ENCODE measurements at places on chromosomes 16 and 17.
A peak's percentile ranks its signal among the peaks of the same experiment; 100 is the strongest.

- peak; percentile 83 for DNase-seq
Observed at GRCh38 chr17:1713878-1714426, 3.8 kb upstream of the TLCD2 start.

DNA sequence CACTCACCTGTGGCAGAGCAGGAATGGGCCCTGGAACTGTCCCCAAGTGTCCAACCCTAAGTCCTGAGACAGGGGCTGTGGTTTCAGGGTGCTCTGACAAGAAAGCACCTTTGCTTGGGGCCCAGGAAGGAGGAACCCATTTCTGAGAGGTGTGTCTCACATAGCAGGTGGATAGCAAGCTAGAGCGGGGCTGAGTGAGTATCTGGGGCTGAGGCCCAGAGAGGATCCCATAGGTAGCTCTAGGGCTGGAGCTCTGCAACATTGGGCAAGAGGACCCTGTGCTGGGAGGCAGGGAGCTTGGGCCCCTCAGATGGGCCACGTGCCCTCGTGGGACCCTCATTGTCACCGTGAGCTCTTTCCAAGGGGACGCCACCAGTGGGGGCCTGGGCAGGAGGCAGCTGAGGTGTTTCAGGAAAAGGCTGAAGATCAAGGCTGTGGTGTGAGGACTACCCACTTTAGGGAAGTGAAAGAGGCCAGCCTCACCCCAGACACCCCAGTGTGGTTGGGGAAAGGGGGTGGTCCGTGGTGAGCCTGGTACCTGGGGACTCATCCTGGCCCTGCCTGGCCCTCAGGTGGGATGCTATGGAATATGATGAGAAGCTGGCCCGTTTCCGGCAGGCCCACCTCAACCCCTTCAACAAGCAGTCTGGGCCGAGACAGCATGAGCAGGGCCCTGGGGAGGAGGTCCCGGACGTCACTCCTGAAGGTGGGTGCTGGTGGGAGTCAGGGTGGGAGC lies 5.3 kb downstream of the DEF8 start:
- DNase-seq, result no peak

DNA sequence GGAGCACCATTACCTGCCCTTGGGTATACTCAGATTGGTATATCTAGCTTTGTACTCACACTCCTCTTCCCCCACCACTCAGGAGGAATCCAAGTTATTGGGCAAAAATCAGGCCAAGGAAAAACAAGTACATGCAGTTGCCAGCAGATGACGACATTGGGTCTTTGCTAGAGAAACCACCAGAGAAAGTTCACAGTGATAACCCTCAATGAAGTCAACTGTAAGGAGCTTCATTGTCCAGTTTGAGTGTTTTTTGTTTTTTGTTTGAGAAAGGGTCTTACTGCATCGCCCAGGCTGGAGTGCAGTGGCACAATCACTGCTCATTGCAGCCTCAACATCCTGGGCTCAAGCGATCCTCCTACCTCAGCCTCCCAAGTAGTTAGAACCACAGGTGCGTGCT lies 34.6 kb upstream of the TOX3 start:
- no peak for DNase-seq

GRCh38 chr17:385178-385835 lies 32.7 kb upstream of the RPH3AL start:
- DNase-seq, result no peak

- DNase-seq, result no peak
Observed at GRCh38 chr16:56860226-56861020, 4.6 kb upstream of the SLC12A3 start.

GRCh38 chr17:40244255-40244654 lies 25.2 kb downstream of the WIPF2 start:
- no peak for DNase-seq

DNA sequence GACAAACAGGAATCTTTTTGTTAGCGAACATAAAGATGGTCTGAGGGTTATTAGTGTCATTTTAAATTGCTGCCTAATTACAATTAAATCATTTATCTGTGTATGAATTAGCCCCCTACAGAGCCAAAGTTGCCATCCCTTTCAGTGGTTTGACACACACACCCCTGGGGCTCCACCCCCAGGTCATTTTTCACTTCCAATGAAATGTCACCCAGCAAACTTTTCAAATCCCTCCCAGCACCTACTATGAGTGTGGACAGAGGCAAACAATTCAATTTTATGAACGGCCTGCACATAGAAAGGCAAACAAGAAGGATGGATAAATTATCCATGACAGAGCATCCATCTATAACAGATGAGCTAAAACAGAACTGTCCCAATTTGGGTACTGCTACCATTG lies 2.4 kb downstream of the MYH10 start:
- DNase-seq, result peak; percentile 26

DNA sequence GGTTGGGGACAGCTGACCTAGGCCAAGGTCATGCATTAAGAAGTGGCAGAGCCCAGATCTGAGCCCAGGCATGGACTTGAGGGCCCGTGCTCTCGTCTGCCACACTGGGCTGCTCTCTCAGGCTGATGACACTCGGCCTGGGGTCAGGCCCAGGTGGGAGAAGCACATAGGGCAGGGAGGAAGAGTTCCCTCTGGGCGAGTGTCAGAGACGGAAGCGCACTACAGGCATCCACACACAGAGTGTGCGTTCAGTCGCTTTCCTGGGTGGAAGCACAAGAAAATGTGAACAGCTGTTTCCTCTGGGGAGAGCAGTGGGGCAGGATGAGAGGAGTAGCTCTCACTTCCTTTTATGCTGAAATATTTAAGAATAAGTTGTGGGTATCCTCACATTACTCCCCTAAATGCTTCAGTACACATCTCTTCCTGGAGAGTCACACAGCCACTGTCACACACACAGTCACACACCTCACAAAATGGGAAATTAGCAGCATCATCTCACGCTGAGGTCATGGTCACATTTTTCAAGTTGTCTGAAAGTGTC lies 59.7 kb downstream of the B9D1 start:
- DNase-seq, result no peak

DNA sequence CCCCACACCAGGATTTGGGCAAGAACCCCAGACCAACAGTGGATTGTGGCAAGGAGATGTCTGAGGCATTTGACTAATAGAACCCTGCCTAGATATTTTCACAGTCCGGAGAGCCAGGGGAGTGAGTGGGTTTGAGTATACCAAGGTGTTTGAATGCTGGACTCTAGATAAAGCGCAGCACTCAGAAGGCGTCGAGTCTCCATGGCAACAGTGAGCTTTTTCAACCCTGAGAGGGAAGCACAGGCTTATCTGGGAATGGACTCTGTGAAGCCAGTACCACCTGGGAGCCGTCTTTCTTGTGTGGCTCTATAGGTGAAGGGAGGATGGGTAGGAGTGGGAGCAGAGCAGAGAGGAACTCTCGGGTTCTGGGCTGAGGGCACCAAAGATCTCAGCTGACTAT lies 147.0 kb downstream of the SHISA6 start:
- no peak for DNase-seq

DNA sequence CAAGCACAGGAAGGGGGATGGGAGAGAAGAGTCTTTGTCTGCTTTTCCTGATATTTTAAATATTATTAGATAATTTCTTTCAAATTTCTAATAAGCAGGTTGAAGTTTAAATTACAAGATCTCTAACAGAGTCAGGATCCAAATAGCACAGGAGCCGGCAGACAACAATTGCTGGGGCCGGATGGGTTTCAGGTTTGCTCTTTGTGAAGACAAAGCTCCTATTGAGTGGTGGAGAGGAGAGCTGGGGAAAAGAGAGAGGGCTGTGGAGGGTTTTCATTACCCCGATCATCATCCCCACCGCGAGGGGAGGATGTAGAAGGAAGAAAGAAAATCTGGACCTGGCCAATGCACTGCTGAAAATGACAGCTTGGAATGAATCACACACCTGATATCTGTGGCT lies 197.3 kb downstream of the SOX9 start:
- DNase-seq, result no peak

DNA sequence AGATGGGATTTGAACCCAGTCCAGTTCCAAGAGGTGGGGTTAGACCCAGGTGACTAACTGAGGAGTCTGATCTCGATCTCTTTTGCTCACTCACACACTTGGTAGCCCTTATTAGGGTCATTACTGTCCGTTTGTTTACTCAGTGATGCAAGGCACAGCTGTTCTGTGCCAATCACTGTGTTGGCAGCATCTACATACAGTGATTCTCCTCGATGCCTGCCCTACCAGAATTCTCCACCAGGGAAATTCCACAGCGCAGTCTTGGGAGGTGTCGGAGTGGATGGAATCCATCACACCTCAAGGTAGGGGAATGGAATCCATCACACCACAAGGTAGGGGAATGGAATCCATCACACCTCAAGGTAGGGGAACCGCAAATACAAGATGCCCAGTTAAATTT lies 279.6 kb downstream of the MAF start:
- DNase-seq, result no peak

GRCh38 chr16:2451851-2452320 lies 8.0 kb upstream of the TEDC2 start:
- DNase-seq, result no peak

GRCh38 chr17:76333673-76334505 lies 19.8 kb downstream of the PRPSAP1 start:
- DNase-seq, result no peak

DNA sequence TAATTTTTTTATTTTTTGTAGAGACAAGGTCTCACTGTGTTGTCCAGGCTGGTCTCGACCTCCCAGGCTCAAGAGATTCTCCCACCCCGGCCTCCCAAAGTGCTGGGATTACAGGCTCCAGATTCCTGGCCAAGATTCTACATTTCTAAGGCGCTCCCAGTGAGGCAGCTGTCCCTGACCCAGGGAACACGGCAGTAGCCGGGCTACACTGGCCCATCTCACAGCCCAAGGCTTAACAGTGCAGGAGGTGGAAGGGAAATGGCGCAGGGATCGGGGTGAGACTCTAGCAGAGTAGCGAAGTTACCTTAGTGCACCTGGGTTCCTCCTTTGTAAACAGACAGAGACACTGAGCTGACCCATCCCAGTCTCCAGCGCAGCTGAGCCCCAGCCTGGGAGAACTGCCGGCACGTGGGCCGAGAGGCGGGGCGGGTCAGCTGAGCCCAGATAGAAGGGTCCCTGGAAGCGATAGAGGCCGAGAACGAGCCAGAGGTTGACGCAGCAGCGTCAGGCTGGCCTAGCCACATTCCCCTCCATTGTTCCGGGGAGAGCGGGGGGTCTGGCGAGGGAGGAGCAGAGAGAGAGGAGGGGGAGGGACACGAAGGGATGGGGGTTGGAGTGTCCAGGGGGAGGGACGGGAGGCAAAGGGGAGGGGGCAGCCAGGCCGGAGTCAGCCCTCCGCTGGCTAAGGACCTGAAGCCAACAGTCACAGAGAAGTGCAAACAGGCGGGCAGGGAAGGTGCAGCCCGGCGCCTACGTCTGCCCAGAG lies 2.5 kb downstream of the CARHSP1 start:
- no peak for DNase-seq

DNA sequence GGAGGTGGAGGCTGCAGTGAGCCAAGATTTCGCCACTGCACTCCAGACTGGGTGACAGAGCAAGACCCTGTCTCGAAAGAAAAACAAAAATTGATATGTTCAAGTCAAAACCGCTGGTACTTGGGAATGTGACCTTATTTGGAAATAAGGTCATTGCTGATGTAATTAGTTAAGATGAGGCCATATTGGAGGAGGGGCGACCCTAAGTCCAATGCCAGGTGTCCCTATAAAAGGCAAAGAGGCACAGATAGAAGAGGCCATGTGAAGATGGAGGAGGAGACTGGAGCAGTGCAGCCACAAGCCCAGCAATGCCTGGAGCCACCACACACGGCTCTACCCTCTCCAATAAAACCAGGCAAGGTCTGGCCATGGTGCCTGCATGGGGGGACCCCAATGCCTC lies 50.8 kb upstream of the JPH3 start:
- no peak for DNase-seq

DNA sequence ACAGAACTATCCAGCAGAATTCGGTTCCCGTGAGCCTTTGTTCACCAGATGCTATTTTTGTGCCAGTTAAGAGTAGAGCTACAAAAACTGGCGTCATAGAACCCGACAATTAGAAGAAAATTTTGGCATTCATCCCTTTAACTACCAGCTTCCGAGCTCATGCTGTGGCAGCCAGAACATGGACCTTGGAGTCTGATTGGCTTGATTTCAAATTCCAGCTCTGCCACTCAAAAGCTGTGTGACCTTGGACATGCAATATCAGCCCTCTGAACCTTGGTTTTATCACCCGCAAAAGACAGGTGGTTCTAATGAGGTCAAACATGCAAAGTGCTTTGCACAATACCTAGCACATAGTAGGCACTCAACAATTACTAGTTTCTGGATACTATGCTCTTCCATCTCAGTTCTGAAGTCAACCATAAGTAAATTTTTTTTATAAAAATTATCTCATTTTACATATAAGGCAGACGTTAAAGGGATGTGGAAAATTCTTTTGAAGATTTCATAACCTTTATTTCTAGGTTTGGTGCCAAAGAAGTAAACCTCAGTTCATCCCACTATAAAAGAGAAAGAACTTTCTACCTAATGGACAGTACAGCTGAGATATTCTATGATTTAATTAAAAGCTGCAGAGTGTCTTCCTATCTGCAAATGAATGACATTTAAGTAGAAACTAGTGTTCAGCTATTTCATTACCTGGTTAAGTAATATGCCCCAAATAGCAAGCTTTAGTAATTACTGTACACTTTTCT lies 331.5 kb downstream of the HAPSTR1 start:
- DNase-seq, result no peak

- DNase-seq, result no peak
Observed at GRCh38 chr16:83312718-83313245, 495.0 kb upstream of the HSBP1 start.

DNA sequence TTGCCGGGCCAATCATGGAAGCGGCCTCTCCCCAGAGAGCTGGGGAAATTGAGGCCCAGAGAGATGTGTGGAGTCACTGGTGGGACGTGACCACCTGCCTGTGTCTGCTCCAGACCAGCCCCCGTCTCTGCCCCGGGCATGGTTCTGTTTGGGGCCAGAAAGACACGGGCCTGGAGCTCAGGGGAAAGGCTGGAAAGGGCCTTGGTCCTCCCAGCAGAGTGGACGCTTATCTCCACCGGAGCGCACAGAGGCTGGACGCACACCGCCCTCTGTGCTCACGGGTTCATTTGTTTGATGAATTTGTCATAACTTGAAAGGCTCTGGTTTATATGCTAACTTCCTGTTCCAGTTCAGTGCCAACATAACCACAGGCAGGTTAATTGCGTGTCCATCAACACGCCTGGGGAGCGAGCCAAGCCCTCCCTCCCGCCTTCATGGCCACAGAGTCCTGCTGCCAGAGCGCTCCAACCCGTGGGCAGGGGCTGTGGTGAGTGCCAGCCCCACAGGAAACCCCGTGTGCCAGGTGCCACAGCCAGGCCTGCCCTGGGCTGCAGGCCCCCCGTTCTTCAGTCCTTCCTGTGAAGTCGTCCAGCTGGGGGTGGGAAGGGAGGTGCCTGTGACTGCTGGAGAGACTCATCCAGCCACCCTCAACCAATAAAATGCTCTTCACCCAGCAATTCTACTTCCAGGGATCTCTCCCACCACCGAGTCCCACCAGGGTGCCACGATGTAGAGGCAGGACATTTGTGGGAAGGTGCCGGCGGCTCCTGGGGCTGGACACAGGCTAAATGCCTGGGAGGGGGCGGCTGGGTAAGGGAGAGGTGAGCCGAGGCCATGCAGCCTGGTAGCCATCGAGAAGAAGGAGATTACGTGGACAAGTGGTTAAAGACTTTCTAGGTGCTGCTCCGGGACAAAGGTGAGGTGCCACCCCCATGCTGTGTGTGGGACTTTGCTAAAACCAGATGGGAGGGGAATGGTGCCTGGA lies 29.4 kb upstream of the BAHCC1 start:
- no peak for DNase-seq
